ENCODE measurements at places on chromosomes 4 and X. TPM values are rescaled to one million over a fixed set of nuclear protein-coding genes. Genes with fewer than 3 reads are reported as not detected.

DNA sequence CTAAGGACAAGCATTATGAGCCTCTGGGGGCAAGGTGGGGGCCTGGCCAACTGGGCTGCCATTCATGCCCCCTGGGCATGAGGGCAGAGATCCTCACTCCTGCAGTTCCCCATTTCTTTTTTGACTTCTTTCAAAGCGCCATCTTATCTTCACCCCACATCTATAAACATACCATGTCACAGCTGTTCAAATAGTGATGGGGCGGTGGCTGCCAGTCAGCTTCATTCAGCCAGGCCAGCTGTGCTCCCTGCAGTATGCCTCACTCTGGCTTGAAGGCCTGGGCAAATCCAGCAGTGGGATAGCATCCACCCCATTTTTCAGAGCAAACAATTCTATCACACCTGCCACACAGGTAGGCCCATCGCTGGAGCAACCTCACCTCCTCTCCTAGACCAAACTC, 85.5 kb downstream of the NHSL2 start:
- no peak for DNase-seq

DNA sequence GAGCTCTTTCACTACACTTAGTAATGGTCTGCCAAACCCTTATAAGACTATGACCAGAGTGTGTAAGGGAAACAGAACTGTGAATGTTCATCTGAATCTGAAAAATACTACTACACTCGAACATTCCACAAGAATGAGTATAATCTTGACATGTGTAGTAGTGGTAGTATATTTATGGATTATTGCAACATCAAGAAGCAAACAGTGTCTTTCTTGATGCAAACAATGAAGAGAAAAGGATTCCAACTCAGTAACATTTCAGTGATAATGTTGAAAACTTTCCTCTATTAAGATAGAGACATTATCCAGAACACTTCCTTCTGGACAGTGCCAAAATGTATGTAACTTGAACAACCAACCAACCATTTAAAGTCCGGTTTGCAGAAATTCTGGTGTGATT, 394.7 kb upstream of the CPEB2 start:
- DNase-seq = peak; percentile 38

DNA sequence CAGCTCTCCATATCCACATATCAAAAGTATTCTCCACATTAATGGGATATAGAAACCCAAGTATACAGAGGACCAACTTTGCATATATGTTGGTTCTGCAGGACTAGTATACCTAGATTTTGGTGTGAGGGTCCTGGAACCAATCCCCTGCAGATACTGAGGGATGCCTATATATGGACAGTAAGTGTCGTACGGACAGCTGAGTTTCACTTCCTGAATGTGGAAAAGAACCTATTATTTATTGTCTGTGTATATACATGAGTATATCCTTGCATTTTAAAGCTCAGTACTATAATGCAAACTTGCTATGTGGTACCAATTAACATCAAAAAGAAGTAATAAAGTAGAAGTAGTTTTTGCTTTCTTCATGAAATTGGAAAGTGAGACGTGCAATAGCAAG, 101.9 kb downstream of the FBXW7 start:
- no peak for DNase-seq

DNA sequence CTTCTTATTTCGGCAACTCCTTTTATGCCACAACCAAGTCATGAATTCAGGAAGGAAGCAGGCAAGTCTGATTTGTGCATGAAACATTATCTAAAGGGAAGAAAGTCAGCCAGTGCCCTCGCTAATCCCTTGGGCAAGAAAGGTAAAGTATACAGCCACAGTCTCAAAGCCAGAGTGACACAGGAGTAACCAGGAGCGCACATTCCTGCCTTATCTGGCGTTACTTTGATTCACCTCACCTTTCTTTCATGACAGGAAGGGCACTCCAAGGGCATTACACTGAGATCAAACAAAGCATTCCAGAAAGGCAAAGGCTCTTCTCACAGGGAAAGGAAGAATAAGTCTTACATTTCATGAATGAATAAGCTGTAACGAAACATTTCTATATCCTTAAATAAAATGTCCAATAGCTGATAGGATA, 38.8 kb downstream of the FAT1 start:
- DNase-seq = no peak

- DNase-seq = peak; percentile 33
Observed at GRCh38 chrX:19627533-19627932, 112.2 kb upstream of the MAP3K15 start.

- peak; percentile 27 for DNase-seq
Observed at GRCh38 chrX:152819266-152819665, 11.3 kb downstream of the CETN2 start.

The CSAG3 gene
- not detected for total RNA-seq

DNA sequence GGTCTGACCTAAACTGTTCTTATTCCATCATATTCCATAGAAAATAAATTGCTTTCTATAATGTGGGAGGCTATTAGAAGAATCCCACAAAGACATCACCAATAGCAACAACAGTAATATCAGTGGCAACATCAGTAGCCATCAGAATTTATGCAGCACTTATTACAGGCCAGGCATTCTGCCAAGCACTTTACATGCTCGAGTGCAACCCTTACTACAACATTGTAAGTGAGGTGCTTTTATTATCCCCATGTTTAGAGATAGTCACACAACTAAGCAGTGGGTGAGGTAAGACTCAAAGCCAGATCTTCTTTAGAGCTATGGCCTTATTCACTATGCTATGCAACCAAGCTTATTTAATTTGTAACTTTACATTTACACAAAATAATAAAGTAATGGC, 317.1 kb upstream of the BMP3 start:
- no peak for DNase-seq

- no peak for DNase-seq
Observed at GRCh38 chrX:35800474-35800873, 2.3 kb downstream of the MAGEB16 start.

- DNase-seq = no peak
Observed at GRCh38 chr4:86357608-86358007, 2.2 kb downstream of the MAPK10 start.

- peak; percentile 73 for DNase-seq
Observed at GRCh38 chrX:30893206-30893605, 4.2 kb upstream of the TAB3 start.

GRCh38 chrX:4043951-4044350, 330.5 kb upstream of the PRKX start:
- DNase-seq = no peak

DNA sequence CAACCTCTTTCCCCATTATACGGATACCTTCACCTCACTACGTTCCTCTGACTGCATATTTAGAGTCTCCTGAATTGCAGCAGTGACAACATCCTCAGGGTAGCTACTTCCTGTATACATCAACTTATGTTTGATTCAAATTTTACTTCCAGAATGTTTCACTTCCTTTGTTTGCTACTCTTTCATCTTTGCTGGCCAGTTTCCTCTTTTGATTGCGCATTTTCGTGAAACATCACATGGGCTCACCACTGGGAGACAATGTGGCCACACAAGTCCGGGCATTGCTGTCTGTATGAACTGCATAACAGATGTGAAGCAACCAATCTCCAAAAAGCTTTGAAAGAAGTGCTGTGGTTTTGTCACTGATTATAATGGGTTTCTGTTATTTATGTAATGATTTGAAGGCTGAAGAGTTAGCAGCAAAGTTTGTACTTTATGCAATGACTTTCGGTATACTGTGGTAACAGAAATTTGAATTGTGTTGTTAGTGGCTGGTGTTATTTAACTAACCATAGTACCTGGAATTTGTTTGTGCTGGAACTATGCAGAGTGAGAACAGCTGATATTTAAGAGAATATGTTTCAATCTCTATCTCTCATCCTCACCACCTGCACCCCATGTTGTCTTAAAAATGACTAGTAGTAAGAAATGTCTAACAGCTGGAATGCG, 7.4 kb downstream of the SNCA start:
- DNase-seq = peak; percentile 81

- no peak for DNase-seq
Observed at GRCh38 chr4:76670631-76671030, 227.3 kb downstream of the SOWAHB start.

GRCh38 chrX:43699475-43699874, 43.4 kb downstream of the MAOA start:
- DNase-seq = no peak

The USP51 gene
- total RNA-seq = 0.13 TPM

DNA sequence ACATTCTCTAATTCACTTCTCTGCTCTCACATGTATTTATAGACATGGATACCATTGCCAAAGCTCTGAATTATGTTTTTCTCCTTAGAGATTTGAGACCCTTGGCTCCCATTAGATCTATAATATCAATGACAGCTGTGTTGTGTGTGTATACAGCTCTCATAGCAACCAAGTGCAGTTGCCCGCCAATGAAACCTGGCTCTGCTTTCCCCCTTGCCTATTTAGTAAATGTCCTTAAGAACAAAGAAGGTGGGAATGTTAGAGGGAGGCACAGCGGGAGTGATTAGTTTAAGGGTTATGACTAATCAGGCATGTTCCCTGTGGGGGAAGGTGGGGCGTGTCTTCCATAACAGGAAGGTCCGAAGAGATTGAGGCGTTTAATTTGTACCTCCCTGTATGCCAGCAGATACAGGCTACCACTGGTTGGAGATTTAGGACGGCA, 100.5 kb upstream of the TBC1D9 start:
- peak; percentile 93 for DNase-seq

DNA sequence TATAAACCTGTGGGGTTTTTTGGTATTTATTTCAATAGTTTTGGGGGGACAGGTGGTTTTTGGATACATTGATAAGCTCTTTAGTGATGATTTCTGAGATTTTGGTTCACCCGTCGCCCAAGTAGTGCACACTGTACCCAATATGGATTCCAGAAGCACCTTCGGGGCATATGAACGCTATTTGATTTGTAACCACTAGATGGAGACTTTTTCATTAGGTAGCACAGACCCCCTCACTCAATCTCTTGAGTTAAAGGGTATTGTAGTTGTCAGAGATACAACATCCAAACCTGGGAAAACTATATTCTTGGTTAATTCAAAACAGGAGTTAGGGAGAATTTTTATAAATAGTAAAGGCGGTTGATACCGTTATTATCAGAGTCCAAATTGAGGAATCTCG, 79.8 kb downstream of the SPANXN3 start:
- no peak for DNase-seq

GRCh38 chr4:94364527-94364926, 21.9 kb upstream of the HPGDS start:
- DNase-seq = no peak

DNA sequence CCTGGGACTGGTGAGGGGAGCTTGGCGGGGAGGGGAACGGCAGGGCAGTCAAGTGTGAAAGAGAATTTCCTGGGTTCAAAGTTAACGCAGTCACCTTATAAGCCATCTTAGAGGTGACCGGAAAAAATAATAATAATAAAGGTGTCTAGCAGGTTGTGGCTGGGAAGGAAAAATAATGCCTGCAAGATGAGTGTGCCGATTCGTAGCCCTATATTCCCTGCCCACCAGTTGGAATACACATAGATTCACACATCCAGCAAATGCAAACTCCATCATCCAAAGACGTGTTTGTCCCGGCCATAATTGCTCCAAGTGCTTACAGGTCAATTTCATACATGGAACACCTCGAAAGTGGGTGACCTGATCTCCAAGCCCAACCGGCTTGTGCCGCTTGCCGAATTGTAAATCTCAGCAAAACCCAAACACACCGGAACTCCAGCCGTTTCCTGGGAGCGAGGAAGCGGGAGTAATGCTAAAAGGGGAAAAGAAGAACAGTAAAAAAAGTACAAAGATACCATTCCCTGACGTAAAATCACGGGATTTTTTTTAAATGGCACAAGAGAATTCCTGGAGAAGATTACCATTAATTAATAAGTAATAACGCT, 1.3 kb upstream of the FAT1 start:
- no peak for DNase-seq

The LPAR4 gene
- not detected for total RNA-seq

GRCh38 chr4:150723727-150724411, 141.9 kb downstream of the MAB21L2 start:
- no peak for DNase-seq

GRCh38 chr4:118967393-118967792, 78.7 kb downstream of the SYNPO2 start:
- peak; percentile 37 for DNase-seq

DNA sequence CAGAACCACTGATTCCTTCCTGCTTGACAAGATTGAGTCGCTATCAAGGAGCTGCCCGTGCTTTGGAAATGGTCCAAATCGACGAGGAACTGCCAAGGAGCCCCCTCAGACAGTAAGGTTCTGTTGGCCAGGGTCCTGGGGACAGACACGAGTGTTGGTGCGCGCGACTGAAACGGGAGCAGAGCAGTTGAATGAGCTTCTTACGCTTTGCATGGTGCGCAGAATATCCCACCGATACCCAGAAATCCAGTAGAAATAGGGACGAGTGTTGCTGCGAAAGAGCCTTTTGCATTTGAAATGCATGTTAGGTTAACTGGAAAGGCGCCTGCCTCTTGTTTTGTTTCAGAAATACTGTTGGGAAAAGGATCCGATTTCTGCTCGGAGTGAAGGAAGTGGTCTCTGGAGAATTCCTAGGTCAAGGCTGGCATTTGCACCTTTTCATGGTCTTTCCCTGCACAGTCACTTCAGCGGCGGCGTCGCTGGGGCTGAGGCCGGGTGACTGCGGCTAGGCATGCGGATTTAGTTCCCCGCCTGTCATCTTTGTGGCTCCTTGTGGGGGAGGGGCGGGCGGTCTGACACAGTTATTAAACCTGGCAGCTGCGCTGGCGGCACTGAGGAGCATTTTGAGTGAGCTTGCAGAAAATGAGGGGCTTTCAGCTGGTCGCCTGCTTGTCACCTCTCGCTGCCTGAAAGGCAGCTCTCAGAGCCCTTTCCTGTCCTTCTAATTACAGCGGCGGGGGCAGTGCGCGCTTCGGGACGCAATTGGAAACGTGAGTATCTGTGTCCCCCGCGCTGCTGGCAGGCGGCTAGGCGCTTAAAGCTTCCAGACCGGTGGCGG, 51.5 kb upstream of the TRIM2 start:
- DNase-seq = no peak

GRCh38 chrX:136028383-136028984, 43.2 kb downstream of the SLC9A6 start:
- DNase-seq = peak; percentile 48

GRCh38 chr4:185534866-185535611, at the start of gene PDLIM3:
TSS of gene PDLIM3 (minus strand) at chr4:185535507. CDS start at chr4:185535434, 73 bp downstream.
- DNase-seq = no peak

The XK gene
- total RNA-seq = 0.26 TPM

- DNase-seq = no peak
Observed at GRCh38 chr4:63505714-63506460, 903.4 kb downstream of the TECRL start.

The MAGEA11 gene
- total RNA-seq = not detected

All from bronchial epithelial cell (primary cell).